ENCODE measurements at places on chromosomes 4 and X.

GRCh38 chrX:9529223-9529622, 64.4 kb downstream of the TBL1X start:
- DNase-seq, result no peak

- DNase-seq, result no peak
Observed at GRCh38 chr4:87044511-87045233, 109.9 kb downstream of the AFF1 start.

DNA sequence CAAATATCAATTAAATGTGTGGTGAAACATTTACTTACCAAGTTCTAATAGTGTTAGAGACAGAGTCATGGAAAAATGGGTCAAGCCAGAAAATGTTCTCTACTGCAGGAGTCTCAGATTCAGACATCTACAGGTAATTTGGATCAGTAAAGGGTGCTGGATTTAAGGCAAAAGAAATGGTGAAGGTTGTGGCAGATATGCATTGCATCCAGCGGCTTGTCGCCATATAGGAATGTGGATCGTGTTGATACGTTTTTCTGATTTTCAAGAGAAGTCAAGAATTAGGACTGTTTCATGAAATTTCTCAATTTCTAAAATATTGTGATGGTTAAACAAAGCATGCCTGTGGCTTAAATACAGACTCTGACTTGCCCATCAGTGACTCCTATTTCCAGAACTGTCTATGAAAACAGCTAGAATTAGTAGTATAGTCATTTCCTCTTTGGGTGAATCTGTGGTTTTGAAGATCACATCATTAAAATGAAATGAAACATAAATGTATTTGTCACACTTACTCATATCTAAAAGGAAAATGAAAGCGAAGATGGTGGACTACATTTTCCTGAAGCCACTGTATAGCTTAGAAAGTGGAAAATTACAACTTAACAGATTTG, 110.1 kb upstream of the VEGFC start:
- no peak for DNase-seq

- DNase-seq, result no peak
Observed at GRCh38 chrX:15437724-15438123, 53.5 kb upstream of the VEGFD start.

DNA sequence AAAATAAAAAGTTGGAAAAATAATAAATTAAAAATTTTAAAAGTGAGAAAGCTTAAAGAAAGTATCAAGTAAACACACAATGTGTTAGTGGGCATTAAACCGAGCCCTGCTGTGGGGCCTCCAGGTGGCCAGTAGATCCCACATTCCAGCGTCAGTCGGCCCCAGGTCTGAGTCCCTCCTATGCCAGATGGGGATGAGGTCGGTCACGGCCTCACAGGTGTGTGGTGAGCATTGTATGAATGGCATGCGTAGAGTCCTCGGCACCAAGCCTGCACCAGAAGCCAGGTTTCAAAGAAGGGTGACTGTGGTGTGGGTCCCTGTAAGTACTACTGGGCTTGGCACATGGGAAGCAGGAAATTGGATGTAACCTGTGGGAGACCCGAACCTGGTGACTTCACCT, 75.6 kb upstream of the MSX1 start:
- DNase-seq, result no peak

- DNase-seq, result no peak
Observed at GRCh38 chrX:129983575-129984110, 1.2 kb downstream of the BCORL1 start.

Measured in NCI-H510A treated with DMSO at 0.1 percent for 48 hours (cell line).